Dermis microvascular lymphatic vessel endothelial cell (primary cell): ENCODE measurements at places on chromosomes 6 and 20.

GRCh38 chr6:27829453-27830211 lies 82.6 kb downstream of the OR2B2 start:
- no peak for DNase-seq

DNA sequence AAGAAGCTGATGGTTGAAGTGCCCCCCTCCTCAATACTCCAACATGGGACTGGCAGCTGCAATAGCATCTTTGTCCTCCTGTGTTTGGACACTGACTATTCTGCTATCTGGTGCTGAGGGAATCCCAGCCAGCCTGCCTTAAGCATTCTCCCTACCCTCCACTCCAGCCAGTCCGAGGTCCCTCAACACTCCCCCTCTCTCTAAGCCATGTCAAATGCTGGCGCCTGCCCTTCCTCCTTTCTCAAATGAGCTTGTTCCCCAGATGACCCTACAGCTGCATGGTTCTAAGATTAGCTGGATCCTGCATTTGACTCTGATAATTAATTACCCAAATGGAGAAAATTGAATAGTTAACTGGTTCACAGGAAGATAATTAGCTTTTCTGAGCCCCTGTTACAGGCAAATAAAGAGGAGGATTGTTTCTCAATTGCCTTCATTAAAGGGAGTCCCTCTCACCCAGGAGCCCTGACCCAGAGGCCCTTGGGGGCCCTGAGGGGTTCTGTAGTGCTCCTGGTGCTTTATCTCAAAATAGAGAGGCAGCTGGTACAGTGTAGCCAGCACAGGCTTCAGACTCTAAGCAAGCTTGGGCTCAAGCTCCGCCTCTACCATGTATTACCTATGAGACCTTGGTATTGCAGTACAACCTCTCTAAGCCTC lies 37.9 kb upstream of the CHD6 start:
- no peak for DNase-seq

GRCh38 chr6:107668743-107669474 lies 155.2 kb downstream of the SCML4 start:
- no peak for DNase-seq

- DNase-seq: no peak
Observed at GRCh38 chr6:17165383-17165782, 63.5 kb downstream of the STMND1 start.

DNA sequence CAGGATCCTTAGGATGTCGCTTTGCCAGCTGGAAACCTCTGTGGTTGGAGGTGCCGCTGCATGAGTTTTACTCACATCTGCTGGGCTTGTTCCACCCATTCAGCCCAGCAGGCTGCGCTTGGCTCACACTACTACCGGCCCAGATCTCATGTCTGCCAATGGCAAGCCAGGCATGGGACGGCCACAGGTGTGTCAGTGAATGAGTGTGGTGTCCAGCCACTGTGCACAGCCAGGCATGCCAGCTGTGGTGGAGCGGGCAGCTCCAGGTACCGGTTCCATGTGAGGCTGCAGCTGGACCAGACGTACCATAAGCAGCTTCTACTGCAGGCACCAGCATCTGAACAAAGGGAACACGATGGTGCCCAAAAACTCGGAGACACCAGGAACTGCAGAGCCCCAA lies 33.1 kb upstream of the ASF1A start:
- no peak for DNase-seq

- DNase-seq: no peak
Observed at GRCh38 chr6:9795880-9796279, 619.0 kb downstream of the TFAP2A start.

GRCh38 chr20:17542993-17543412 lies 11.8 kb upstream of the BFSP1 start:
- DNase-seq: peak; percentile 54

DNA sequence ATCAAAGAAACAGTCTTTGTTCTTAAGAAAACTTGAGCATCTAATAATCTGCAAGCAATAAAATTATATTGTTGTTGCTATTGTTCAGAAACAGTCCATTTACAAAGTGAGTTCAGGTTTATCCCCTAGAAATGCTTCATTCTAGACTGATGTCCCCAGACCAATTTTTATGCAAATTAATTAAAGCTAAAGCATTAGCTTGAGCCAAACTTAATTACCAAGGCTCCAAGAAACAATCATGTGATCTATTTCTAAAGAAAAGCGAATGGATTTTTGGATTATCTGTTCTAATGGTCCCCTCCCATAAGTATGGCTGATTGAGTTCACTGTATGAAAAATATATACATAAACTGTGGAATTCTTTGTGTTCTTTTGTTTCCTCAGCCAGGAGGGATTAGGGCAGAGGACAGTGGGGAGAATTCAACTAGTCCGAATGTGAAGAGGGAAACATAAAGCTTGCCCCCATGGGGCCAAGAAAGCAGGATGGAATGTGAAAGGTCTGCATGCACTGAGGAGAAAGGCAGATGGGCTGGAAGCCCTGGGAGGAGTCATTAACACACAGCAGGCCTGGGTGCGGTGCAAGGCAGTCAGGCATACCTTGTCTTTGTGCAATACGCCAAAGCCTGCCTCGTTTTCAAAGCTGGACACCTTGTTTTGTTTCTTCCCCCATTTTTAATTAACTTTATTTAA lies 597.1 kb downstream of the KIF16B start:
- no peak for DNase-seq

DNA sequence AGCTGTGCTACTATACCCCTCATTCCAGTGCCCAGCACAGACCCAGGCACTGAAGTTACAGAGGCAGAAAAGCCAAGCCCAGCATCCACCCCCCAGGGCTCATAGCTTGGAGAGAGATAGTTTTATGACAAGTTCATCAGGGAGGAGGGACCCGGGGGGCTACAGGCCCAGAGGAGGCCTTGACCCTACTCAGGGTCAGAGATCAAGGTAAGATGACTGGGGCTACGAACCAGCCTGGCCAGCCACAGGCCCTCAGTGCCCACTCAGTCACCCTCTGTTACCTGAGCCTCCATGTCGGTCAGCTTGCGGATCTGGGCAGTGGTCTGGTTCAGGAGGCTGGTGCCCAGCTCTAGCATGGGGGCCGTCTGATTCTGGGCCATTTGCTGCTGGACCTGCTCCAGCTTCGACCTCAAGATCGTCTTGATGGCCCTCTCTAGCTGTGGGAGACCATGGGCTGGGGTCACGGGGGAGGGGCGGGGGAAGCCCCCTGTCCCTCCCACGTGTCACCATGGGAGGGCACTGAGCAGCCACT lies 26.1 kb downstream of the ANGPT4 start:
- DNase-seq: no peak

- no peak for DNase-seq
Observed at GRCh38 chr6:2866171-2866846, 24.6 kb upstream of the SERPINB1 start.

- DNase-seq: no peak
Observed at GRCh38 chr6:23566418-23566817, 559.6 kb upstream of the NRSN1 start.

DNA sequence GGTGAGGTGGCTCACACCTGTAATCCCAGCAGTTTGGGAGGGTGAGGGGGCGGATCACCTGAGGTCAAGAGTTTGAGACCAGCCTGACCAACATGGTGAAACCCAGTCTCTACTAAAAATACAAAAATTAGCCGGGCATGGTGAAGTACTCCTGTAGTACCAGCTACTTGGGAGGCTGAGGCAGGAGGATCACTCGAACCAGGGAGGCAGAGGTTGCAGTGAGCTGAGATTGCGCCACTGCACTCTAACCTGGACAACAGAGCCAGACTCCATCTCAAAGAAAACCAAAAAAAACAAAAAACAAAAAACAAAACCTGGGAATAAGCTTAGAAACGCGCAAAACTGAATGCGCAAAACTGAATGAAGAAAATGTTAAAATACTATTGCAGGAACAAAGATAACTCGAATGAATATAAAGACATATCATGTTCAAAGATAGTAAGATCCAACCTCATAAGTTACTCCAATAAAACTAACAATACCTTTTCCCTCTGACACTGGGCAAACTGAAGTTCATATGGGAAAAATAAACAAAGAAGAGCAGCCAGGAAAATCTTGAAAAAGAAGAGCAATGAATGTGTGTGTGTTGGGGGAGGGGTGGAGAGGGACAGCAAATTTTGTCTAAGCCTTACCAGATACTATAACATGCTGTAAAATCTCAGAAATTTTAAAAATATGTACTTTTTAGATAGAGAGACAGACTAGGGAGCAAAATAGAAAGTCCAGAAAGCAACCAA lies 101.0 kb upstream of the BEND3 start:
- DNase-seq: no peak

DNA sequence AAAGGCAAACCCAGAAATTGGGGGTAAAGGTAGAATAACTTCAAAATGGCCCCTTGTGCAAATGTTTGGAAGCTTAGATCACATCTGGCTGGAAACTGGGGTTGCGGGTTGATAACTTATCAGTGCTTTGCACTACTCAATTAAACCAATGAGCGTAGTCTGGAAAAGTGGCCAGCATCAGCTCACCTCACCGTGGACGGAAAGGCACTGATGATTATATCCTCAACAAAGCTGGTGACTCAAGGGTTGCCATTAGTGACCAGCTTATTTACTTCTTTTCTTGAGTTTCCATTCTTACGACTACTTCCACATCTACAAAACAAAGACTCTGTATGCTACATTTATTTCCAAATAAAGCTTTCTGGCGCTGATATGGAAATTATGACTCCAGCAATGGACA lies 198.5 kb upstream of the HEY2 start:
- peak; percentile 75 for DNase-seq

DNA sequence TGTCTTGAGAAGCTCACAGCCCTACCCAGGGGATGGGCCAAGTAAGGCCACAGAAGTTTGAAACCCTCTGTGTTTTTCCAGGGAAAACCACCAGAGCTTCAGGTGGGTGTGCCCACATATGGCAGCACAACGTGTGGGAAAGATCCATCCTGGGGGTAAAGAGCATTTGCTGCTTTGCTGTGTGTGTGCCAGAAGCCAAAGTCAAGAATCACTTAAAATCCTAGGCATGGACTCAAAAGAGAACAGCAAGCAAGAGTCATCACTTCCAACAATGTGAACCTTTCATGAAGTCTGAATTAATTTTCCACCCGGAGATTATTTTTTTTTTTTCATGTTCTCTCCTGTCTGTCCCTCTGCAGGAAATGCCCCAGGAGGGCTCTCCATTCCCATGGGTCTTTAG lies 308.2 kb upstream of the SGK1 start:
- no peak for DNase-seq

DNA sequence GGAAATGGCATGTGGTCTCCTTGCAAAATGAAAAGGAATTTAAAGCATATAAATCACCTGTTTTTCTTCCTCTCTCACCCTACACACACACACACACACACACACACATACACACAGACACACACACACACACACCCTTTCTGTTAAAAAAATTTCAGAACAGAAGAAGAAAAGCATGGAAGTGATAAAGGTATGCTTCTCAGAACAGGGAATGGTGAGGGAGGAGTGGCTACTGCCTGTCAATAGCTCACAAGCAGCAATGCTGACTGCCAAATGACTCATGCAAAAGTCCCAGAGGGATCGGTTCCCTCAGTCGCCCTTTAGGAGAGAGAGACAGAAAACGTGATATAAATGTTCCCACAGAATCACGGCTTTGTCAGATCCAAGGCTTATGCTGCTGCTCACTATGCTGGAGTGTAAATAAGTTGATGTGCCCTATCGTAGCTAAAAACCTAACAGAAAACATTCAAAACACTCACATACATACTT lies 102.6 kb downstream of the IBTK start:
- DNase-seq: peak; percentile 92

GRCh38 chr20:10427060-10427692 lies 6.8 kb downstream of the MKKS start:
- peak; percentile 75 for DNase-seq

- no peak for DNase-seq
Observed at GRCh38 chr20:44400970-44401769, 45.7 kb downstream of the HNF4A start.

- no peak for DNase-seq
Observed at GRCh38 chr20:23203951-23204730, 118.0 kb upstream of the CD93 start.

DNA sequence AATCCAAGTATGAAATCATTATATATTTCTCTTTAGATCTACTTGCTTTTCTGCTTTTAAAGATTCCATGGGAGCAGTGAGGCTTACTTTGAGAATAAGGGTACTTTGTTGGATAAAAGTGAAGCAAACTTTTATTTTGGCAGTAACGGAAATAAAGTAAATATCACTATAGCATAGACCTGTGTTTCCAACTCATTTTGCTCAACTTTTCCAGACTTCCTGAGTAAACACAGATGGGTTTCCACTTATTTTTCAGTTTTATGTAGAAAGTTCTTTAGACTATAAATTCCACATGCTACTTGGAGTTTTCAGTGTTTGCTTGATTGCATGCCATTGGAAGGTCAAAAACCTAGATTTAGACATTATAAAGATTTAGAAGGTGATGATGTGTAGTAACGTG lies 6.2 kb downstream of the STX16 start:
- DNase-seq: peak; percentile 14

- DNase-seq: no peak
Observed at GRCh38 chr6:32827025-32827424, 10.2 kb upstream of the HLA-DOB start.

DNA sequence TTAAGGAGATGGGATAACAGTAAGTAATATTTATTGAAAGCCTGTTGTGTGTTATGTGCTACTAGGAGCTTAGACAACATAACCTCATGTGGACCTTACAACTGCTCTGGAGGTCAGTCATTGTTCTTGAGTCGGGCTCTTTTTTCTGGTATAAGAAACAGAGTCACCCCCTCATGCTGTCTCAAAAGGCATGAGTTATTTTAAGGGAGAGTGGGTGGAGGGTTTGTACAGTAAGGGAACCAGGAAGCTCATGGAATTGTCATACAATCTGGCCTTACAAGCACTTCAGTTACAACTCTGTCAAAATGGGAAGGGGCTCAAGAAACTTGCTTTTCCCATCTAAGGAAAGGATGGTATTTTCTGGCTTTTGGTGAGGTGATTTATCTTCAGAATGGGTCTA lies 16.5 kb upstream of the DSE start:
- no peak for DNase-seq

GRCh38 chr20:61712688-61713087 lies 353.0 kb downstream of the TAF4 start:
- no peak for DNase-seq

DNA sequence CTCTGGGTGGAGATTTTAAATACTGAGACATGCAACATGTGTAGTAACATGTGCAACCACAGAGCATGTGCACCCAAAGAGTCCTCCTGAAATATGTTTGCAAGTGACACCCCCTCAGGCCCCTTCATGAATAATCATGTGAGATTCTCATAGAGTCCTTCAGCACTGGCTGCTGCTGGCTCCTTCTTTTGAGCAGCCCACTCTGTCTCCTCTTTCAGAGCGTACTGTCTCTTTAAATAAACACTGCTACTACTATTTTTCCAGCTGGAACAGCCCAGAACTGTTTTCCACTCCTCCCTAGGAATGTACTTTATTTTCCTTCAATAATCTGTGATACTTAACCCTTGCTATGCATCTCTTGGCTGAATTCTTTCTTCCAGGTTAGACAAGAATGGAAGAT lies 42.0 kb downstream of the HLA-DRB5 start:
- no peak for DNase-seq
